ENCODE measurements at places on chromosomes 1 and 21.

- H3K36me3 ChIP-seq = no peaks in the 10 kb centered on the region
- no peak overlapping the region for H3K27ac ChIP-seq
- no peaks in the 10 kb centered on the region for H3K4me1 ChIP-seq
These were observed 1.7 kb downstream of the TSPEAR start for GRCh38 chr21:44709426-44710293.

DNA sequence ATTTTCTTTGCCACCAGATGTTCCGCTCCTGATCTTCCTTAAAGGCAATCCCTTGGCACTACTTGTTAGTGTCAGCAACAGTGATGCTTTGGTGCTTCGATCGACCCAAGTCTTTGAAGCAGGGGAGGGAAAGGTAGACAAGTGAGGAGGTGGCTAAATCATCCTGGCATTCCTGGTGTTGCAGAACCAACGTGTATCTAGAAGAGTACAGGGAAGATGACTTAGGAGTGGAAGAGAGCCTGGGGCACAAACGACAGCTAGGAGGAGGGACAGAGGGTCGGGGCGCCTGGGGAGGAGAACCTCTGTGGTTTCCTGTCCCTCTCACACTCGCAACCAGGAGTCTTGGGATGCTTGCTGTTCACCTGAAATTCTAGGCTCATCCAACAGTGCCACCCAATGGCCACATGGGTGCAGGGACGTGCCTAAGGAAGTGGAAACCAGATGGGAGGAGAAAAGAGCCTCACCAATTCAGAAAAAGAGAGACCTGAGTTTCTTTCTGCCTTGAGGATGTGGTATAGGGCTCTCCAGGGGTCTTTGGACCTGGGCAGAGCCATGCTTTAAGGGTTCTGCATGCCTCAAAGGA is 9.5 kb upstream of the KCNA2 start:
- H3K27ac ChIP-seq = no peak overlapping the region
- no peak overlapping the region for H3K4me3 ChIP-seq
- H3K4me1 ChIP-seq = no peaks in the 10 kb centered on the region

DNA sequence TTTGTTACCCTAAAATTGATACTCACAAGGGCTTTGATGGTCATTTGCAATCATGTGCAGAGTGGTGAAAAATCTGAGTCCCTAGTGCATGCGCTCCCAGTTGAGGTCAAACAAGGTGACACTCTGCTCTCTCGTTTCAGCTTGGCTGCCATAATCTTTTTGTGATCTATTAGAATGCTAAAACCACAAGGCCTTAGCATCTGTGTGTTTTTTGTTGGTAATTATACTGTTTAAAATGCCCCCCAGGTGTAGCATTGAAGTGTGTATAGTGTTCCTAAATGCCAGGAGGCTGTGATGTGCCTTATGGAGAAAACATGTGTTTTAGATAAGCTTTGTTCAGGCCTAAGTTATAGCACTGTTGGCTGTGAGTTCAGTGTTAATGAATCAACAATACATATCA is 89.3 kb downstream of the PLD5 start:
- no peaks in the 10 kb centered on the region for H3K27me3 ChIP-seq
- H3K36me3 ChIP-seq = no peaks in the 10 kb centered on the region
- no peak overlapping the region for H3K4me3 ChIP-seq
- DNase-seq = no peak

DNA sequence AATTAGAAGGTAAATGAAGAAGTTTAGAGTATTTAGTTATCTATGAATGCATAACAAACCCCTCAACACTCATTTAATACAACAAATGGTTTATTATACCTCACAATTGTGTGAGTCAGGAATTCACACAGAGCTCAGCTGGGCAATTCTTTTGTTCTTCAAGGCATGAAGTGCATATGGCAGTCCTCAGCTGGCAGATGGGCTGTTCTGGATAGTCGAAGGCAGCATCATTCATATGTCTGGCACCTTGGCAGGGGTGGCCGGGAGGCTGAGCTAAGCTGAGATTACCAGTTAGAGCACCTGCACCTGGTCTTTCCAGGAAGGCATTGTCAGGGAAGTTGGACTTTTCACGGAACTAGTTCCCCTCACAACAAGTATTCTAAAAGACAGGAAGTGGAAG is 286.2 kb upstream of the DUSP10 start:
- no peaks in the 10 kb centered on the region for H3K27me3 ChIP-seq
- no peaks in the 10 kb centered on the region for H3K36me3 ChIP-seq
- H3K4me1 ChIP-seq = no peaks in the 10 kb centered on the region
- no peak overlapping the region for H3K4me3 ChIP-seq
- no peak overlapping the region for H3K27ac ChIP-seq

DNA sequence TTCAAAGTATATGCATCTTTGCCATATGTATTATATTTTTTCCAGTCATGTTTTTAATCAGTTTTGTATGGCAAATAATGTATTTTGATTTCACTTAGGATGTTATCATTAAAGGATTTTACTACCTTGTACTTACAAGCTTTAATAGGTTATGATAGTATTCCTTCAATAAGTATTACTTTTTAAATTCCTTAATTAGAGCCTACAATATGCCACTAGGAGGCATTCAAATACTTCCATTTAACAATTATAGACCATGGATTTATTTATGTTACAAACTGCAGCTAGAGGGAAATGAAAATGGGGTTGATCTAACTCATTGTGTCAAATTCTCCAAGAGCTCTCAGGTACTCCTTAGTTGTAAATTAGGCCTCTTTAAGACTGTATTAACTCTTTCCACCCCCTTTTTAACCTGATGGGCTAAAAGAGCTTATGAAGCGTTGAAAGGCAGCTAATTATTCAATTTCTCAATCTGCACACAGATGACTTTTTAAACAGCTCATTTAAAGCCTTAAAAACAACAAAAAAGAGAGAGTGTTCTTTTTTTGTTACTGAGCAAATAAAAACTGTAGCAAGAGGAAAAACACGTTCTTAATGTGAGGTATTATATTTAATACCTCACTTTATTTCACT is 156.2 kb downstream of the DENND1B start:
- no peaks in the 10 kb centered on the region for H3K27me3 ChIP-seq
- peaks cover 3% of the 10 kb centered on the region for H3K4me1 ChIP-seq
- DNase-seq = no peak
- H3K4me3 ChIP-seq = no peak overlapping the region
- no peak overlapping the region for H3K27ac ChIP-seq

GRCh38 chr1:151618470-151618869 is 6.6 kb downstream of the SNX27 start:
- no peak for DNase-seq
- peaks cover 25% of the 10 kb centered on the region for H3K4me1 ChIP-seq
- H3K4me3 ChIP-seq = no peak overlapping the region

DNA sequence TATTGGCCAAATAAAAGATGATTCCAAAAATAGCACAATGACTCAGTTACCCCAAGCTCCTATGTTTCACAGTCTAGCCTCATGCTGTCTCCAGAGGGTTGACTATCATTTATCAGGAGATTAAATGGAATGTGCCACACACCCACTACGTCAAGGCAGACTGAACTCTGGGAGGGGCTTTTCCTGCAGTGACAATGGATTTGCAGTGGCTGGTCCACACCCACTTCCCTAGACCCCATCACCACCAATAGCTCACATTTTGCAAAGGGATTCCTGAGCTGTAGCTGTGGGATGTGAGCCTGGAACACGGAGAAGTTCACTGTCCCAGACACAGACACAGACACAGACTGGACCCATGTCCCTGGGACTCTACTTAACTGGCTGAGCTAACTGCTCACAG is 77.1 kb downstream of the HLCS start:
- H3K27ac ChIP-seq = peak overlapping the region; percentile 85
- peaks cover 4% of the 10 kb centered on the region for H3K36me3 ChIP-seq
- H3K4me1 ChIP-seq = peaks cover 33% of the 10 kb centered on the region
- DNase-seq = peak; percentile 83
- no peaks in the 10 kb centered on the region for H3K27me3 ChIP-seq

- no peaks in the 10 kb centered on the region for H3K4me1 ChIP-seq
- no peaks in the 10 kb centered on the region for H3K27me3 ChIP-seq
- no peak for DNase-seq
- no peak overlapping the region for H3K4me3 ChIP-seq
- no peaks in the 10 kb centered on the region for H3K36me3 ChIP-seq
These were observed 365.5 kb upstream of the ESRRG start for GRCh38 chr1:217088521-217089284.

DNA sequence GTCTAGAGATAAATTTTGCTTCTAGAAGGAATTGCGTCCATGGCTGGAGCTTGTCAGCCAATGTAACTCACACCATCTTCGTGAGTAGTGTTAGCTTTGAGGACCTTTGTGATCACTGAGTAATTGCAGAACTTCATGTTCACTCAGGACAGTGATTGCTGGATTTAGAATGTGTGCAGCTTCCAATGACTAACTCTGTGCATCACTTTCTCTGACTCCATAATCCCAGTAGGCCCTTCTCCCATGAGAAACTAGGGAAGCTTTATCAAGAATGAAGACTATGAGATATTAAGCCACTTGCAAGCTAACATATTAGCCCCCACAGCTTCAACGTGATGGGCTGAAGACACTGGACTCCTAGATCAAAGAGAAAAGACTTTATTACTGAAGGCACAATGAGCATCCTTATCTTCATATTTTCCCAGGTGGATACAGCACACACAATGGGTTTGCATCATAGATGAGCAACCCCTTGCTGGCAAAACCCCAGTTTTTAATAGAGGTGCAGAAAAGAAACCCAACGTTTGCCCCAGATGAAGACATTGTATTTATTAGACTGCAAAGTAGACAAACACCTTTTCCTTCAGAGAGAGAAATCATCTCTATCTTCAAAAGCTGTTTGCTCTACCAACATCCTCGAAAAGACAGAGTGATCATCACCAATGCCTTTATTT is 561.0 kb downstream of the LTN1 start:
- H3K4me1 ChIP-seq = peaks cover 50% of the 10 kb centered on the region
- DNase-seq = peak; percentile 46
- H3K27ac ChIP-seq = peak overlapping the region; percentile 85

GRCh38 chr21:43749651-43750262 is 26.4 kb downstream of the CSTB start:
- H3K27ac ChIP-seq = no peak overlapping the region
- no peak for DNase-seq
- H3K27me3 ChIP-seq = no peaks in the 10 kb centered on the region
- no peaks in the 10 kb centered on the region for H3K4me1 ChIP-seq
- no peak overlapping the region for H3K4me3 ChIP-seq
- peaks cover 86% of the 10 kb centered on the region for H3K36me3 ChIP-seq

DNA sequence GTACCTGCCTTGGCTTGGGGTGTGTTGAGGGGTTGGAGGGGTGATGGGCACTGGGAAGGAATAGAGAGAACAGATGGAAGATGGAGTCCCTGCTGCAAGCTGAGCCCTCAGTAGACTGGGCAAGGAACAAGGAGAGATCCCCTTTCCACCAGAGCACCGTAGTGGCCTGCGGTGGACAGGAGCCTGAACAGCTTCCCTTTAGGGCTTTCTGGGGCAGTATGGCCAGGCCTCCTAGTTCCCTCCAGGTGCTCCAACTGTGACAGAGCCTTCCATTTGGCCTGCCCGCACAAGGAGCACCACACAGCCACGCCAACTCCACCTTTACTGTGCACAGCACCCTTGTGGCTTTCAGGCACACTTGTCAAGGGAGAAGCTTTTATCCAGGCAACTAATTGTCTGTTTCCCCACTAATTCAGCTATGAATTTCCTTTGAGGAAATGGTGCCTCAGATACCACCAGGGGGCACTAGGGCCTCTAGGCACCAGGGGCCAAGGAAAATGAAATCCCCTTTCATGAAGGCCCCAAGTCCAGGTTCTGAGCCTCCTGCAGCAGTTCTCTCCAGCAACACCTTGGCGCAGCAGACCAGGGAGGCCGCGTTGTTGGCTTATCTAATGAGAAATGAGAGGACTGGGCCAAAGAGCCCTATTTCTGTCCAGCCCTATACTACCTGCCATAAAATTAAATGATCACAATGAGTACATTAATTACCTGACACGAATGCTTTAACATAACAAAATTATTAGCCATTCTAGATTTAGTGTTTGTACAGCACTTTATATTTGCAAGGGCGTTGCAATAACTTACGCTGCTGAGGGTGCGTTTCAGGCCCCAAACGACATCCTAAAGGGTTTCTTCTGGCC is 23.1 kb upstream of the ERI3 start:
- H3K27ac ChIP-seq = no peak overlapping the region
- DNase-seq = peak; percentile 87
- H3K4me1 ChIP-seq = no peaks in the 10 kb centered on the region
- peaks cover 13% of the 10 kb centered on the region for H3K27me3 ChIP-seq
- H3K4me3 ChIP-seq = no peak overlapping the region
- H3K36me3 ChIP-seq = no peaks in the 10 kb centered on the region

DNA sequence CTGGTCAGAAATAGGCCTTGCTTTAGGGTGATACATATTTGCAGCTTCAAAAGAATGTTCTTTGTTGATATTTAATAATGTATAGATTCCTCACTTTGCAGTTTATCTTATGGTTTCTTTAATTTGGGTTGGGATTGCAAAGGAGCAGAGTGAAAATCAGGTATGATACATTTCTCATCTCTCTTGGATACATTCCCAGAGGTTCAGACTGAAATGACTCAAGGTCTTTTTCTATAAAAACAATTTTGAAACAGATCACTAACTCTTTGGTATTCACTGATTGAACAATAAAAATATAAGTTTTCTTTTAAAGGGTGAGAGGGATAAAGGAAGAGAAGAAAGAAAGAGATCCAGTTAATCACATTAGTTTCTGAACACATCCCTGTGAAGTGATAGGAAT is 606.5 kb upstream of the CAMK1G start:
- H3K27ac ChIP-seq = no peak overlapping the region
- H3K4me3 ChIP-seq = no peak overlapping the region
- no peaks in the 10 kb centered on the region for H3K4me1 ChIP-seq
- H3K36me3 ChIP-seq = no peaks in the 10 kb centered on the region
- no peaks in the 10 kb centered on the region for H3K27me3 ChIP-seq

- peaks cover 31% of the 10 kb centered on the region for H3K27me3 ChIP-seq
- no peak overlapping the region for H3K27ac ChIP-seq
- H3K4me3 ChIP-seq = no peak overlapping the region
- peaks cover 5% of the 10 kb centered on the region for H3K4me1 ChIP-seq
- DNase-seq = no peak
These were observed 20.6 kb upstream of the FCGR2A start for GRCh38 chr1:161484613-161485012.

GRCh38 chr21:35981514-35982070 is 78.7 kb downstream of the SETD4 start:
- peaks cover 17% of the 10 kb centered on the region for H3K27me3 ChIP-seq
- H3K27ac ChIP-seq = no peak overlapping the region
- no peaks in the 10 kb centered on the region for H3K4me1 ChIP-seq
- no peak overlapping the region for H3K4me3 ChIP-seq
- H3K36me3 ChIP-seq = no peaks in the 10 kb centered on the region

- H3K4me3 ChIP-seq = peak overlapping the region; percentile 97
- peaks cover 7% of the 10 kb centered on the region for H3K4me1 ChIP-seq
- peak overlapping the region; percentile 98 for H3K27ac ChIP-seq
- H3K36me3 ChIP-seq = no peaks in the 10 kb centered on the region
These were observed 1.8 kb upstream of the CDKN2C start for GRCh38 chr1:50968158-50968820.

DNA sequence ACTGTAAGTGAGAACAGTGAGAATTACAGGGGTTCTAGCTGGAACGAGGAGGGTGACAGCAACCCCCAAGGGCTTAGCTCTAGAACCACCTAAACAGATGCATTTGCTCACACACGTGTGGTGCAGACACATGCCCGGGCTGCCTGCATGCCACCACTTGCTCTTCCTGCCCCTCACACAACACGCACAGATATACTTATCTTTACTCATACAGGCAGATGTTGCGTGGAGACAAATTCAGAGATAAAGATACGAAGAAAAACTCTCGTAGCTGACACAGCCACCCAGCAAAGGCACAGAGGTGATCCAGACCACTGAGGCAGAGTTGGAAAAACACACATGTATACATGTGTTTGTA is 13.5 kb downstream of the VANGL1 start:
- no peak overlapping the region for H3K27ac ChIP-seq
- peaks cover 21% of the 10 kb centered on the region for H3K36me3 ChIP-seq
- no peaks in the 10 kb centered on the region for H3K27me3 ChIP-seq
- no peaks in the 10 kb centered on the region for H3K4me1 ChIP-seq
- H3K4me3 ChIP-seq = no peak overlapping the region
